ENCODE measurements at places on chromosomes 2 and 18. TPM values are rescaled to one million over a fixed set of nuclear protein-coding genes. Genes with fewer than 3 reads are reported as not detected.

The RAB6D gene
- polyA plus RNA-seq = 1.1 TPM

The GALNT14 gene
- 1.5 TPM for polyA plus RNA-seq

The NRP2 gene
- 11.1 TPM for polyA plus RNA-seq

DNA sequence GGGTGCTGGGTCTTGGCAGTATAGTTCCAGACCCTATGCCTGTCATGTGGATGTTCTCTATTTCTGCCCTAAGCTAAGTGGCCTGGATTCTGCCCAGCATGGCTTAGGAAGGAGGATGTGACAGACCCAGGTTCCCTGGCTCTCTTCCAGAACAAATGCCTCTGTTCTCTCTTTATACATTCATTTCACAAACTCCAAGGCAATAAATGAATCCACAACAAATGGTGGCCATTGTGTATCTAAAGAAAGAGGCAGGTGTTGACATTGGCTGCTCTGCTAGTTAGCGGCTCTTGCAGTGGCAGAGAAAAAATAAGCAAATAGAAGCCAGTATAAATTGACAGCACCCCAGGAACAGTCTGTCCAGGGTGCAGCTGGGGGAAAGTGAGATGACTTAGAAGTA, 298.6 kb downstream of the SUCLG1 start:
- no peak for DNase-seq

GRCh38 chr2:52312486-52312885, 1280.6 kb upstream of the NRXN1 start:
- DNase-seq = no peak

DNA sequence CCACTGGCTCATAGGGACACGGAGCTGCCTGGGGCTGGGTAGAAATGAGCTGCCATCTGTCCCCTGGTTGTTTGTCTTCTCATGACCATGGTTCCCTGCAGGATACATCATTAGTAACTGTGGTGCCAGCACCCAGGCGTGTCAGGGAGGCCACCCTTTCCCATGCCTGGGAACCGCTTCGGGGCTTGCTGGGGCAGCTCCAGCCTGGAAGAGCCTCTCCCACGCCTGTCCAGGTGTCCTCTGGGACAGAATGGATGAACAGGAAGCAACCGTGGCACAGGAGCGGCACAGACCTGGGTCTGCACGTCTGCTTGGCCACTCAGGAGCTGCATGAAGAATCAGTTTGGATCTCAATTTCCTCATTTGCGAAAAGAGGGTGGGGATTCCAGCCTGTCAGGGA, 34.8 kb downstream of the SDC1 start:
- no peak for DNase-seq

Data from hindlimb muscle (tissue), 1 donor.